ENCODE measurements at places on chromosomes 13 and 19.

DNA sequence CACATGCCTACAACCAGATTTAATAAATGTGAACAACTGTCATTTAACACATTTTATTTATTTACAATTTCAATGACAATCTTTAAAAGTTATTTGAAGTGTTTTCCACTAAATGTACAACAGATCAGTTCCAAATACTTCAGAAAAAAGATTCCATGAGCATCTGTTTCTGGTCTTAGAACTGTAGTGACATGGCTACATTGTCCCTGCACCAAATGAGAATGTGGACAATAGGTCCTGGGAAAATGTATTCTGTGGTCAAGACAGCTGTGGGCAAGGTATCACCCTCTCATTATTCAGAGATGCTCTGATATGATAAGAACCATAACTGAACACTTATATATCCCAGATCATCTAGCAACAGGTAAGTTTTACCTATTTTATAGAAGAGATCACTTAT lies 43.7 kb downstream of the ELF1 start:
- DNase-seq, result no peak

DNA sequence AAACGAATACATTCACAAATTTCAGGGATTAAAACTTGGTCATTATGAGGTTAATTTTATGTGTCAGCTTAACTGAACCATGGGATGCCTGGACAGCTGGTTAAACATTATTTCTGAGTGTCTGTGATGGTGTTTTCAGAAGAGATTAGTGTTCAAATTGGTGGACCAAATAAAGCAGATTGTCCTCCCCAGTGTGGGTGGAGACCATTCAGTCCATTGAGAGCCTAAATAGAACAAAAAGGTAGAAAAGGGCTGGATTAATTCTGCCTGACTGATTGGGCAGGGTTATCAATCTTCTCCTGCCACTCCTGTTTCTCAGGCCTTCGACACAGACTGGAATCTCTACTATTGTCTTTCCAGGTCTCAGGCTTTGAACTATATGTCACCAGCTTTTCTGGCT lies 203.8 kb upstream of the SLITRK6 start:
- DNase-seq, result no peak

DNA sequence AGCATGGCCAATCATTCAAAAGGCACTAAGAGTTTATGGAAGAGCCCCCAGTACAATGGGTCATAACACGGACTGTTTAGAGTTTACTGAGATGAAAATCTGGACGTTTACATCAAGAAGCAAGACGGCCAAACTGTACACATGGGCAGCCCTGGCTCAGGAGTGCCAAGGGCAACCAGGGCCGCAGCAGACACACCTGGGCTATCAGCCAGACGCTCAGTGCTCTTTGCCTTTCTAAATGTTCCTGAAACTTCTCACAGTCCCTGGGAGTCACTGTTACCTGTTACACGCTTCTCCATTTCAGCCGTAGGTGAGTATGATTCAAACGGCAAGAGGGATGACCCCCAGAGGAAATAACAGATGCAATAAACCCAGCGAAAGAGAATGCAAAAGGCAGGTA lies 64.5 kb downstream of the ABCC4 start:
- DNase-seq, result no peak

- DNase-seq, result no peak
These were observed 16.8 kb downstream of the CEBPG start for GRCh38 chr19:33390101-33390907.

DNA sequence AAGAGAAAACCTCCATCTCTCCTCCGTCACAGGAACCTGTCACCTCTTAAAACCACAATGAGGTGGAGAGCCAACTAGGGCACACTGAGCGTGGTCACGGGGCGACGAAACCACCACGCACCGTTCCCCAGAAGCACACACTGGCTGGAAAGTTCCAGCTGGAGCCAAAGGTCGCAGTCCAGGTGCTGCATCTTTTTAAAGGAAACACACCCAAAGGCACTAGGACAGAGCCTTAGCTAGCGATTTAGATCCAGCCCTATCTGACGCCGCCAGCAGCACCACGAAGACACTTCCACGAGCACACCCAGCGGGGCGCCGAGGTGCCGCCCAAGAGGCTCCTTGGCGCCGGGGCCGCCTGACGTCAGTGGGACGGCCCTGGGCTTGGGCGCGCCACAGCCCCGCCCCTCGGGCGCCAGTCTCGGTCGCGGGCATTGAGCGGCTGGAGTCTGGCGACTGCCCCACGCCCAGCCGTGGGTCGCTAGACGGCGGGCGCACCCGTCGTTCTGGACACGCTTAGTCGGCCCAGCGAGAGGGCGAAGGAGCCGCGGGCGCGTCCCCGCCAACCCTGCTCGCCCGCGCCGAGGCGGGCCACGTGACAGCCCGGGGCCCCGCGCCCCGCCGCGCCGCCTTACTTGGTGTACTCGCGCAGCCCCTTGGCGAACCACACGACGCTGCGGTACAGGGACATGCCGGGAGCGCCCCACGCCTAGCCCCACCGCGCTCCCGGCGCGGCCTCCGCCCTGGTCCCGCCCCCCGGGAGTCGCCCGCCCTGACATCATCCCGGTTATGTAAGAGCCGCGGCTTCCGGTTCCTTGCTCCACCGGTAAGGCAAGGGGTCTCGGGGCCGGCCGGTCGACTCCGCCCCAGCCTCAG lies at the start of gene DHRS12:
TSS of gene DHRS12 (minus strand) at position 742 of the 873 bp plus-strand sequence. CDS start 4,504 bp downstream, outside the sequence.
- DNase-seq, result peak; percentile 66

DNA sequence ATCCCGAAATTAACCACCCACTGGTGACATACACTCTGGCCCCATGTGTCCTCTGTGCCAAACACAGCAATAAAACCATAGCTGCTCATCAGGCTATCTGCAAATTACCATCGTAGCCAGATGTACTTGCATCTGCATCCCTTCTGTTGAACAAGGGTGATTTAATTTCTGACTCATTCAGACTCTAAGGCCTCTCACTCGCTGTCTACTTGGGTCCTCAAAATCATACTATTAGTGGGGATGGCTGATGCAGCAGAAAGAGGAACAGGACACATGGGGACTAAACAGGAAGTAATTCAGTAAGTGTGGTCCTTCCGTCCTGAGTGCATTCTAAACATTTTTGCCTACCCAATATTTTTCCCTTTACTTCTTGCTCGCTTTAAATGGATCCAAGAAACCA lies 2275.0 kb upstream of the PCDH20 start:
- DNase-seq, result peak; percentile 26

- no peak for DNase-seq
These were observed 327.2 kb downstream of the LMO7 start for GRCh38 chr13:75963302-75963701.

- DNase-seq, result no peak
These were observed 354.9 kb upstream of the SLITRK1 start for GRCh38 chr13:84237143-84237542.

DNA sequence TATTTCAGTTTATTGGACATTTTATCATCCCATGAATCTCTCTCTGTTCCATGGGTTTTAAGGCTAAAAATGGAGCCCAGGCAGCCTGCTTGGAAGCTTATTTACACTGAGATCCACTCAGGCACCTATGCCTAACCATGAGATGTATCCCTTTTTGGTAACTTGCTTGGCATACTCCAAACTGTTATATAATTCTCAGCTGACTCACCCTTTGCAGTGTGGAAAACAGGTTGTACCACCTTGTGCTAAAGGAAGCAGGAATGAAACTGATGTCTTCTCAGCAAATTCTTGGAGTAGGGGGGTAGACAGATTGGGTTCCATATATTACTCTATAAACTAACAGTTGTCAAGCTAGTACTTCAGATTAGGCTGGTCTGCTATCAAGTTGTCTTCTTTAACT lies 483.6 kb downstream of the KLF5 start:
- DNase-seq, result no peak

GRCh38 chr13:29737061-29737460 lies 113.4 kb downstream of the UBL3 start:
- no peak for DNase-seq

DNA sequence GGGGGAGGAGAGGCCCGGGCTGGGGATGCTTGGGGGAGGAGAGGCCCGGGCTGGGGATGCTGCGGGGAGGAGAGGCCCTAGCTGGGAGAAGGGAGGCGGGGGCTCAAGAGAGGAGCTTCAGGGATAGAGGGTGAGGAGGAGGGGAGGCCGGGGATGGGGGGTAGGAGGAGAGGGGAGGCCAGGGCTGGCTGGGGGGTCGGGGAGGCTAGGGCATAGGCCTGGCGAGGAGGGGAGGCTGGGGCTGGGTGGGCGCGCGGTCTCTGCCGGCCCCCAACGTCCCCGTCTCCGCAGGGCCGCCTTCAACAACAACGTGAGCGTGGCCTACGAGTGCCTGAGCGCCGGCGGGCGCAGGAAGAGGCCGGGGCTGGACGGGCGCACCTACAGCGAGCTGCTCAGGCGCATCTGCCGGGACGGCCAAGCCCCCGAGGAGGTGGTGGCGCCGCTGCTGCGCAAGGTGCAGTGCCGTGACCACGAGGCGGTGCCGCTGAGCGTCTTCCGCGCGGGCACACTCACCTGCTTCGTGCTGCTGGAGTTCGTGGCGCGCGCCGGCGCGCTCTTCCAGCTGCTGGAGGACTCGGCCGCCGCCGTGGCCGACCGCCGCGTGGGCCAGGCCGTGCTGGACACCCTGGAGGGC lies 11.4 kb downstream of the TPGS1 start:
- DNase-seq, result no peak

DNA sequence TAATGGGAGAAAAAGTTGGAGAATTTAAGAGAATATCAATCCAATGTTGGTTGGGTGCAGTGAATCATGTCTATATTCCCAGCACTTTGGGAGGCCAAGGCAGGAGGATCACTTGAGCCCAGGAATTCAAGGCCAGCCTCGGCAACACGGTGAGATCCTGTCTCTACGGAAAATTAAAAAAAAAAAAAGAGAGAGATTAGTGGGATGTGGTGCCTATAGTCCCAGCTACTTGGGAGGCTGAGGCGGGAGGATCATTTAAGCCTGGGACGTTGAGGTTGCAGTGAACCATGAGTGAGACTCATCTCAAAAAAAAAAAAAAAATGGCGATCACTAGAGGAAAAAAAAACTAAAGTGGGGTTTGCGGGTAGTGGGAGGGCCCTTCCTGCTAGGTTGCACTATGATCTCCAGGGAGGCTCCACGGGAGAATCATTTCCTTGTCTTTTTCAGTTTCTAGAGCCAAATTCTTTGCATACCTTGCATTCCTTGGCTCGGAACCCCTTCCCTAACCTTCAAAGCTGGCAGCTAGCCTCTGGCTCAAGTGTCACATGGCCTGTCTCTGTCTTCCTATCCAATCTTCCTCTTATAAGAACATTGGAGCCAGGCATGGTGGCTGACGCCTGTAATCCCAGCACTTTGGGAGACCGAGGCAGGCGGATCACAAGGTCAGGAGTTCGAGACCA lies 5.8 kb upstream of the ERCC2 start:
- DNase-seq, result peak; percentile 94

GRCh38 chr13:37407156-37407555 lies 191.4 kb downstream of the POSTN start:
- DNase-seq, result peak; percentile 16

GRCh38 chr19:50912727-50913716 lies 1.8 kb upstream of the KLK4 start:
- DNase-seq, result no peak

GRCh38 chr13:25869941-25870340 lies 181.9 kb downstream of the SHISA2 start:
- no peak for DNase-seq

- no peak for DNase-seq
These were observed 773.2 kb upstream of the SLC10A2 start for GRCh38 chr13:103839460-103839859.

DNA sequence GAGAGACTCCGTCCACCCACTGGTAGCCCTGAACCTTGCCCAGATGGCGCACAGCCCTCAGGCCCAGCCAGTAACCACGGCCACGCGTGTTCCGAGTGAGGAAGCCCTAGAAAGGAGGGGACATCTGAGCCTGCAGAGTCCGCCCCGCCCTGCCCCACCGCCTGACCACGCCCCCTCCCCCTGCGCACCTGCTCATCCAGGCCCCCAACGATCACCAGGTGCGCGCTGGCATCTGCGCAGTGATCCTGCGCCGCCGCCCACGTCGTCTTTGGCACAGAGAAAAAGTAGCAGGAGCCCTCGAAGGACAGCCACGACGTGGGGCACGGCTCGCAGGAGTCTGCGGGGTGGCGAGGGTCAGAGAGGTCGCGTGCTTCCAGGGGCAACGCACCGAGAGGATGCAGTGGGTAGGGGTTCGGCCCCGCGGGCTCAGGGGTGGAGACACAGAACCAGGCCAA lies 2.1 kb downstream of the CLEC4G start:
- DNase-seq, result no peak

DNA sequence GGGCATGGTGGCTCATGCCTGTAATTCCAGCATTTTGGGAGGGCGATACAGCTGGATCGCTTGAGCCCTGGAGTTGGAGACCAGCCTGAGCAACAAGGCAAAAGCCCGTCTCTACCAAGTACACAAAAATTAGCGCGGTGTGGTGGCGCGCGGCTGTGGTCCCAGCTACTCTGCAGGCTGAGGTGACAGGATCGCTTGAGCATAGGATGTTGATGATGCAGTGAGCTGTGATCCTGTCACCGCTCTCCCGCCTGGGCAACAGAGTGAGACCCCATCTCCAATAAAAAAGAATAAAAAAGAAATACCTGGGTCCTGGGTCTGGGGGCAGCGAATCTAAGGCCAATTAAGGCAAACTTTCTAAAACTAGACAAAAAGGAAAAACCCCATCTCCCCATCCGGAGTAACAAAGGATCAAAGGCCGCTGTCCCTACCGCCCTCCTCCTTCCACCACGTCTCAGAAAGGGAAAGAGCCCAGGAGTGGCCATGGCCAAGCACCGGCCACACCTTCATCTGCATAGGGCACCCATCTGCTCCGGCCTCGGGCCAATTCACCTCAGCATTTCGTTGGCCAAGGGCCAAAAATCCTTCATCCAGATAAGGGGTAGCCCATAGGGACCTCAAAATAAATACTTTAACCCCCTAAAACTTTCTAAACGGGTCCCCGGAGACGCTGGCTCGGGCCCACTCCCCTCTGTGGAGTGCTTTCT lies 851 bp downstream of the ZNF320 start:
- DNase-seq, result peak; percentile 1

DNA sequence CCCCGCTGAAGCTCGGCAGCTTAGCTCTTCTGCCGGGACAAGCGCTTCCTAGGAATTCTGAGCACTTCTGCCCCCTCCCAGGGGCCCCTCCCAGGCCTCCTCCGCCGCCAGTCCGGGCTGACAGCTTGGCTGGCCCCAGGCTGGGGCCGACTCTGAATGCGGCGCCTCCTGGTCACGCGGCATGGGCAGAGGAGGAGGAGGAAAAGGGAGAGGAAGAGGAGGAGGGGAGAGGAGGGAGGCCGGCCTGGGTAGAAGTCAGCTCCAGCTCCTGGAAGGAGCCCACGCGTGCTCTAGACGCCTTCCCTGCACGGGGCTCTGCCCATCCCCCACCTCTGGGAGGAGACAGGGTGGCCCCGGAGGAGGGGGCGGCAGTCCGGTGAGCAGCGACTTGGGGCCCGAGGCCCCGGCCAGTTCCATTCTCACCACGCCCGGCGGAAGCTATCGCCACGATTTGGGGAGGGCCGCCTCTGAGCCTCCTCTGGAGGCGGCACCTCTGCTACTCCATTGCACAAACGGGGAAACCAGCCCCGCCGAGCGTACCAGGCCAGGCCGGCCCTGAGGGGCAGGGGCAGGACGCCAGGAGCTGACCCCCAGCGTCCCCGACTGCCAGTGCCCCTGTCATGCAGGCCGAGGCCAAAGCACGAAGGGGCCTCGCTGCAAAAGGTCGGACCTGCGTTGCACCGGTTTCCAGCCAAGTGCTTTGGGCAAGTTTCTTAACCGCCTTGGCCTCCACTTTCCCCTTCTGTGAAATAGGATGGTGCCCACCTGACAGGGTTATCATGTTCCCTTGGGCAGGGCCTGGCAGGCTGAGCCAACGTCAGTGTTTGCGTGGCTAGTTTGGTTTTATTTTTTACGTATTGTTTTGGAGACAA lies 31.6 kb downstream of the CCNE1 start:
- no peak for DNase-seq

Data from IMR-90 (cell line).